ENCODE measurements at places on chromosomes 7 and 10.

GRCh38 chr7:1322240-1323110 is 89.8 kb downstream of the UNCX start:
- no peak for DNase-seq

GRCh38 chr10:44990302-44990655 is 10.4 kb upstream of the ZNF22 start:
- no peak for DNase-seq

- no peak for DNase-seq
Observed at GRCh38 chr10:129962031-129962871, 1.8 kb downstream of the EBF3 start.

GRCh38 chr10:88966797-88967196 is 14.2 kb upstream of the ACTA2 start:
- DNase-seq = no peak

GRCh38 chr7:66152371-66153191 is 37.9 kb downstream of the CRCP start:
- no peak for DNase-seq

DNA sequence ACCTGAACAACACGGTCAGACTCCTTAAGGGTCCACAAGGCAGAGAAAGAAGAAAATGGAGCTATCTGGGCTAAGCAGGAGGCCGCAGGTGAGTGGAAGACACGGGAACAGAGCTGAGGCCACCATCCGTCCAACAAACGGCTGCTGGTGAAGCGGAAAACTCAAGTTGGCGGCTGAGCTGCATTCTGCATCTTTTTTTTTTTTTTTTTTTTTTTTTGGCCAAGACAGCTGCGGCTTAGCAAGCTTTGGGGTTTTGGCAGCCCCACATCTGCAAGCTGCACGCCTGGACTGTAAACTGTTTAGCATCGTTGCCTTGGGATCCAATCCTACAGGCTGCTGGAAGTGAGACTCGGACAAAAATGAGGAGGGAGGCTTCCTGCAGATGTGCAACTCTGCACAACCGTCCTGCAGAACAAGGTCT is 37.4 kb downstream of the RGS10 start:
- DNase-seq = peak; percentile 27

GRCh38 chr7:128356546-128357216 is 4.8 kb downstream of the PRRT4 start:
- no peak for DNase-seq

- no peak for DNase-seq
Observed at GRCh38 chr7:129989466-129989865, 36.7 kb upstream of the UBE2H start.

DNA sequence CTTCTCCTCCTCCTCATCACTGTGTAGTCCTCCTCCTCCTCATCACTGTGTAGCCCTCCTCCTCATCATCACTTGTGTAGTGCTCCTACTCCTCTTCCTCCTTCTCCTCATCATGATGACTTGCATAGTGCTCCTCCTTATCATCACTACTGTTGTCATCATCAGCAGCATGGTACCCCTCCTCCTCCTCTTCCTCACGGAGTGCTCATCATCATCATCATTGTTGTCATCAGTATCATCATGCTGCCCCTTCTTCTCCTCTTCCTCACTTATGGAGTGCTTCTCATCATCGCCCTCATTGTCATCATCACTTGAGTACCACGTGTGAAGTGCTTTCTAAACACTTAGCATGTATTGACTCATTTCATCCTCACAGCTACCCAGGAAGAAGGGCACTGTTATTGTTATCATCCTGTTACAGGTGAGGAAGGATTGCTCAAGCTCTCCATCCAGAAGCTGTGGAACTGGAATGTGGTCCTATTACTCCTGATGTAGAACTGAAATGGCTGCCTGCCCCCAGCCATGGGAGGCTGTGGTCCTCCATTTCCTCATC is 122.8 kb upstream of the SHH start:
- DNase-seq = no peak

DNA sequence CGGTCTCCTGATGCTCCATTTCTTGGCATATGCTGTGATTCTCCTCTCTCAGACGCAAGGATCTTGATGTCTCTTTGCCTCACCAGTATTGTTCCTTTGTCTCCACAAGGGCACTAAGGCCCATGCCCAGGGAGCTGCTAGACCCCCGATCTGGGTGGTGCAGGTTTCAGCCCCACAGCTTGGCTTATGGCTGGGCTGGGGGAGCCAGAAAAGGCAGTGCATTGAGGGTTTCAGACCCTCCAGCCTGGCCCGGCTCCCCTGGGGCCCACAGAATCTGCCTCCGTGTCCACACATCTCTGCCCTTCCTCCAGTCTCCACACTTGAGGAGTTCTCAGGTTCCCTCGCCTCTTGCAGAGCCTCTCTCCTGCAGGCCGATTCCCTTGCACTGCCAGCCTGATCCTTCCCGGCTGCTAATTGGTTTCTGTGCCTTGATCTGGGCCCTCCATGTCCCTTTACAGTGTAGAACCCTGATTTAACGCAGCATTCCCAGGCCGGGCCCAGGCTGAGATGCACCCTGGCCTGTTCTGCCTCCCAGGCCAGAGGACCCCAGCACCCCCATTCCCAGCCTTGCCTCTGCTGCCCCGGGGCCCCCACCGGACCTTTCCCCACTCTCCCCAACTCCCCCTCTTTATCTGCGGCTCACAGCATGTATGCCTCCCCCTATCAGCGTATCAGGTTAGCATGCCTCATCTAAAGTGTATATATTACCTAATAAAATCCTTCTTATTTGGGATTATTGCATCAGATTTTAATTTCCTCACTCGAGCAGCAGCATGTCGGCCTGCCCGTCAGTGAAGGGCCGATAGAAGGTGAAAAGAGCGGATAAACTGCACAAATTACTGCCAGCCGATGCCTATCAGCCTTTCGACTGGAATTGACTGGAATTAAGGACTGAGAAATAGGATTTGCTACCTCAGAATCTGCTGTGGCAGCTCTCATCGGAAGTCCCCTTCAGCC is 145.7 kb downstream of the C10orf105 start:
- no peak for DNase-seq

DNA sequence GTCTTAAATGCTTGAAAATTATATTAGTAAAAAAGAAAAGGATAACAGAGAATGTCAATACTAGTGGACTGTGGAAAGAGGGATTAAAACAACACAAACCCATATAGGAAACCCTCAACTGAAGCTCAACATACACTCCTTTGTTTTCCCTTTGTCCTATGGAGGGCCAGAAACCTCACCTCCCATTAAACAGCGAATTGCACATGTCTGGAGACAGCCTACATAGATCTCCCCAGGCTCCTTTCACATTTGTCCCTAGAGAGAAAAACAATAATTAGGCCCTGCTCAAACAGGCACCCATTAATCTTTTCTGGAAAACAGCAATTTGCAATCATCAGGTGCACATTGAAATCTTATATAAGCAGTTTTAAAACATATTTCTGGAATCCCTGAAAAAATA is 87.6 kb upstream of the SEMA3D start:
- no peak for DNase-seq

- peak; percentile 3 for DNase-seq
Observed at GRCh38 chr7:42573881-42574672, 337.1 kb upstream of the GLI3 start.

GRCh38 chr10:50216894-50217293 is 34.4 kb downstream of the ASAH2 start:
- DNase-seq = peak; percentile 73

- DNase-seq = no peak
Observed at GRCh38 chr7:96949766-96950165, 55.6 kb upstream of the DLX6 start.

GRCh38 chr10:118531105-118531852 is 64.2 kb downstream of the PRLHR start:
- no peak for DNase-seq

DNA sequence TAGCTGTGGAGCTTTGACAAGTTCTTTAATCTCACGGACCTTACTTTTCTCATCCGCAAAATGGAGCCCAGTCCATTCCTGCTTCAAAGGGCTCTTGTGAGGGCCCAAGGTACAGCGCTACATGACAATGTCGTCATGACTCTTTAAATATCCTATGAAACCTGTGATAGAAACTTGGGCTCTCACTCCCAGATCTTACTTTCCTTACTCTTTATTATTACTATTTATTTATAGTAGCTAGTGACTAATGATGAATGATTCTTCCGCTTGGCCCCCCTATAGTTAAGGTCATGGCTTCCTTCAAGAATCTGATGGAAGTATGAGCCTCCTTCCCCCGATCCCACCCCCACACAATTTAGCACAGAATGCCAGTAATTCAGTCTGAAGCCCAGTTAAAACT is 41.9 kb downstream of the RBM20 start:
- DNase-seq = no peak

DNA sequence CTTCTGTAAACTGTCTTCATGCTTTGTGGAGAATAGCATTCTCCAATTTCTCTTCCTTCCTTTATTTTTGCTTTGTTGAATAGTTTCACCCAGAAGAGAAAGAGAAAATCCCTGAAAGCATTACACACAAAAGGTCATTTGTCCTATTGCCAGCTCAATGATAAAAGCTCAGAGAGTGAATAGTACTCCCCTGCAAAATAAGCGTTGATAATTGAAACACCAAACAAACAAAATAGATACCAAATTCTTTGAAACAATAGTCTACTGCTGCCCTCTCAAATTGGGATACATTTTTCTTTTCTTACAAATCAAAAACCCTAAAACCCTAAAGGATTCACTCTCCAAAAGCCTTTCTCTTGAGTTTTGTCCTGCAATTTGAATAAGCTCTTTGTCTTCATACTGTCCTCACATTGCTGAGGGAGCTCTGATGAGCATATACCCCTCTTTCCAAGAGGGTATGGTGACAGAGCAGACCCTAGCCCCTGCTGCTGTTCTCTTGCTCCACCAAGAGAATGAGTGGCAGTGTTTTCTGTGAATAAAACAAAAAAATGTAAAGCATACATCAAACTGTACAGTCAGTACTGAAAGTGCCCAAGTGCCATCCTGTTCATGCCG is 134.4 kb downstream of the CSTF2T start:
- no peak for DNase-seq

DNA sequence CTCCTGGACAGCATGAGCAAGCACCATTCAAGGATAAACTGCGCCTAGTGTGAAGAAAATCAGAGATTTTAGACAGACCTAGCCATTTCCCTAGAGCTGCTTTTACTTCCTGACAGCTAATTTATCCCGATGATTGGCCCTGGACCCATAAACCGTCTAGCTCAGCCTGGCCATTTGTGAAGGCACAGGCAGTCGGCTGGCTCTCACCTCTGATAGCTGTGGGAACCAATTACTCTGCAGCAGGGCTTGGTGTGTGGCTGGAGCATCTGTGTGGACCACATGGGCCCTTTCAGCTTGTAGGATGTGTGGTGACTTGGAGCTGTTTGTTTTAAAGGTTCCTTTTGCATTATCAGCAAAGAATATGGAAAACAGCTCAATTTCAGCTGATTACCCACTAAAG is 111.1 kb upstream of the NPY start:
- DNase-seq = no peak

DNA sequence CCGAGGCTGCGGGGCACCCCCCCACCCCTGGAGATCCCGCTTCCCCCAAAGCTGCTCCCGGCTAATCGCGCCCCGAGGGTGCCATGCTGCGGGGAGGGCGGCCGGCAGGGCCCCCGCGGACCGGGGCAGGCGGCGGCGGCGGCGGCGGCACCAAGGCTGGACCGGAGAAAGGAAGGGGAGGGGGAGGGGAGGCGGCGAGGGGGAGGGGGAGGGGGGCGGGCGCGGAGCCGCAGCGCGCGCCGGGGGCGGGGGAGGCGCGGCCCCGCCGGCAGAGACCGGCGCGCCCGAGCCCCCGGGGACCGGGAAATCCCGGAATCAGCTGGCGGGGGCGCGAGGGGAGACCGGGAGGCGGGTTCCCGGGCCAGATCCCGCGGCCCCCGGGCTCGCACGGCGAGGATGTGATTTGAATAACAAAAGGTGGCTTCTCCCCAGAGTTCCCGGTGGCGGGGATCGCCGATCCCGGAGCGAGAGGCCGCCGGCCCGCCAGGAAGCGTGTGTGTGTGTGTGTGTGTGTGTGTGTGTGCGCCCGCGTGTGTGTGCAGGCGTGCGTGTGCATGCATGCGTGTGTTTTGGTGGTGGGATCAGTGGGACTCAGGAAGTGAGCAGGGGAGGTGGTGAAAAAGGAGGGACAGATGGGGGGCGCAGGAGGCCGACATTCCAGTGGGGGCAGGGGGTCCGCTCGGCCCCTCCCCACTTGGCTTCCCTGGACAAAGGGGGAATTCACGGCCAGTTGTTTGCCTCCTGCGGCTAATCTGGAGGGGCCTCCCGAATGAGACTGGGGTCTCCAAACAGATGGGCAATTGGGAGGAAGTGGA is 99.5 kb downstream of the HIP1 start:
- DNase-seq = peak; percentile 34

GRCh38 chr7:81743665-81744064 is 26.2 kb downstream of the HGF start:
- no peak for DNase-seq

GRCh38 chr10:112052166-112052565 is 131.4 kb downstream of the GPAM start:
- DNase-seq = no peak

GRCh38 chr10:95287281-95287680 is 3.5 kb downstream of the PDLIM1 start:
- no peak for DNase-seq

GRCh38 chr10:78905957-78906308 is 162.8 kb upstream of the ZMIZ1 start:
- DNase-seq = peak; percentile 51

- peak; percentile 87 for DNase-seq
Observed at GRCh38 chr7:35747611-35748010, 52.7 kb upstream of the HERPUD2 start.

DNA sequence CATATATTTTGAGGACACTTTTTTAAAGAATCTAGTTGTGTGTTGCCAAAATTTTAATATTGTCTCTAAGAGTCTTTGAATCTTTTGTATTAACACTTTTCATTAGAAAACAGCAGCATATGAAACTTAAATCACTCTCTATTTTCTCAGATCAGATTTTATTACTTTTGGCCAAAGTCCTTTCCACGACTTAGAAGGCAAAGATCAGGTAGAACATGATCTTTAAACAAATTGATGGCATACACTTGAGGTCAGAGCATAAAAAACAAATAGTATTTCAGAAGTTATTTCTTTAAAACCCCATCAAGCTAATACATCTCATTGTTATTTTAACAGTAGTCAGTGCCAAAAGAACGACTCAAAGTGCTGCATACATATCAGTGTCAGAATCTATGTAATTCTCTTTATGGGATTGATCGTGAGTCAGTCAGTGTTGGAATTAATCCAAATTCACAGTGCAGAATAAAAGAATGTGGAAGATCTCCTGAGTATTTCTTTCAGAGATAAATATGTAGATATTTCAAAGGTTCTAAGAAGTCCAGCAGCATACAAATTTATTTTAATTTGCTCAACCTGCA is 9.6 kb upstream of the AGMO start:
- no peak for DNase-seq
